NCI-H2081 (cell line): ENCODE measurements at places on chromosomes 2 and 18.

- DNase-seq: no peak
Measured at GRCh38 chr2:219025637-219026585, 15.4 kb downstream of the CFAP65 start.

GRCh38 chr18:7307526-7307925 lies 76.6 kb downstream of the LRRC30 start:
- DNase-seq: no peak

- no peak for DNase-seq
Measured at GRCh38 chr18:60092073-60092472, 192.3 kb downstream of the PMAIP1 start.

DNA sequence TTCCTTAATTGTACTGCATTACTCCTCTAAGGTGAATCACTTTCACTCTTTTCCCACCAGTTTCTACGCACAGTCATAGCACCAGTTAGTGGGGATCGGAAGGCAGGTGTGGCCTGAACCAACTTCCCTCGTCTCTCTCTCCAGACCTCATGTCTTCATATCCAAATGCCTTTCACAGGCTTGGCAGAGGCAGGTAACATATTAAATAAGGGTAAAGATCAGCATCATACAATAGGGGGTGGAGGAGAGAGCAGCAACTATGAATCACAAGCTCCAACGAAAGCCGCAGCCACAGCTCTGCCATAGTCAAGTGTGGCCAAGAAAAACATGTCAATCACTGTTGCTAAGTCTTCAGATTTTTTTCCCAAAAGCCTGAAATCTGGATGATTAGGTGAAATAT lies 40.3 kb downstream of the AP1S3 start:
- DNase-seq: no peak

DNA sequence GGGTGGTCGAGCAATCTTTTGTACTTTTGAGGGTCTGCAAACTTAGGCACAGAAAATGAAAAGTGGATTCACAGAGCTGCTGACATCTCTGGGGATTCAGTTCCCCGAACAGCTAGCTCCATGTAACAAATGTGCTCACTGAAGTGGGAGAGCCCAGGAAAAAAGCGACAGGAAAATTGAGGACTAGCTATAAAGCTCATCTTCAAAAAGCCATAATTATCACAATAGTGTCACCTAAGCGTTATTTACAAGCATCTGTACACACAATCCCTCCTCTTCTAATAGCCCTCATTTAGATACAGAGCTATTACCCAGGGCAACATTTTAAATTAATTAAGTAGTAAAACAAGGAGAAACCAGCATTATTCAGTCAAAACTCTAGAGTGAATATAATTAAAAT lies 36.1 kb downstream of the RNF152 start:
- DNase-seq: no peak

DNA sequence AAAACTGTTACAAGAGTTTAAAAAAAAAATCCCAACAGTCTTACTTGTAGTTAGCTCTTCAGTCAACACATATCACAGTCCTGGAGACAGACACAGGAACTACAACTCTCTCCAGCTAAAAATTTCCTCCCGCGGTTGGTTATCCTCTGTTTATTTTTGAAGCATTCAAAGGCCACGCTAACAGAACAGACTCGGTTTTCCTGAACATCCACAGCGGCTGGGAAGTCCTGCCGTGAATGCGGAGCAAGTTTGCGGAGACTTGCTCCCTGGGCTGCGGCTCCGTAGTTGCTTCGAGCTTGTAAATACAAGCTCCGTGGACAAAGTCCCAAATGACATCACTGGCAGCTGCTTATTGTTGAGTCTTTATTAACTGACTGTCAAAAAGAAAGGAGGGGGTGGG lies at the start of gene NCKAP5:
Gene NCKAP5 (minus strand): TSS at position 292 of the 400 bp plus-strand sequence. CDS start 50,937 bp downstream, outside the sequence.
- no peak for DNase-seq

DNA sequence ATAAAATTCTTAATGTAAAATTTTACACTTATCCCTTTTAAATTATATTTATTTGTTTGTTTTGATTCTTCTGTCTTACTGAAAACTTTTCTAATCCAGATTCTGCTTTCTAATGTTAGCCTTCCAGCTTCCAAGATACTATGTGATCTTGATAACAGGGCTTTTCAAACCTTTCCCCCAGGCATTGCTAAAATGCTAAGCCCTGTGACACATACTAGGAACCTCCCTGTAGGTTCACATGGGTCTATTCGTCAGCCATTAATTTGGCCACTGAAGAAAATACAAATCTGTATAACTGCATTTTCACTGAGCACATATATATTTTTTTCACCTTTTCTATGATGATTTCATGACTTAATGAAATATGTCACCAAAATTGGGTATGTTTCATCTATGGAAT lies 92.8 kb upstream of the MAP4K3 start:
- no peak for DNase-seq

- no peak for DNase-seq
Measured at GRCh38 chr2:129193961-129194360, 785.5 kb upstream of the RAB6C start.

- DNase-seq: no peak
Measured at GRCh38 chr2:599601-600000, 77.6 kb downstream of the TMEM18 start.

DNA sequence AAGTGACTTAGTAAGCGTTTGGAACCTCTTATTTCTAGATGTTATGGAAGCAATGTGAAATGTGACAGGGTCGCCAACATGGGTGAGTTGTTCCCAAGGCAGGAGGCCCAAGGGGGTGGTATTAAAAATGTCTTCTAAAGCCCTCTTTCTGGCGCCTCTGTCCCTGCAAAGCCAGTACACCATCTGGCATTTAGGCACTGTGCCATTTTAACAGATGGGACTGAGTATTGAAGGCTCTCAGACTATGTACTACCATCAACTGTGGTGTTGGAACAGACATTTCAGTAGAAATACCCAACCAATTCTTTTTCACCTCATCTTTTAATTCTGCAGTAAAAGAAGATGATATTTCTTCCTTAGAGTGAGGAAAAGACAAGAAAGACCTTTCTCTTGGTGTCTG lies 384.5 kb upstream of the MMADHC start:
- DNase-seq: no peak

- DNase-seq: no peak
Measured at GRCh38 chr2:121748202-121748601, 7.2 kb upstream of the TSN start.

DNA sequence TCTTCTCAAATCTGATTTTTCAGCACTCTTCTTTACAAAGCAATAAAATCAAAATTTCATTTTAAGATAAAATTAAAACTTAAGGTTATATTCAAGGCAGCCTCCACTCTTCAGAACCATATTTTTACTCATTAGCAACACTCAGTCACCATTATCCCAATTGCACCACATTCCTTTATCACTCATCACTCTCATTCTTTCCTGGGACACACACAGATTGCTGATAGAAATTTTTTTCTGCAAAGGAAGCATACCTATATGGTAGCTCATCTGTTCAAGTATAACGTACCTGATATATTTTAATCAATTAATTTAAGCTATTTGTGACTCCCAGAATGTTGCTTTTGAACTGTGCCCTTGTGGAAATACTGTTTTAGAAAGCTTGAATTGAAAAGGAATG lies 1559.3 kb upstream of the ZEB2 start:
- no peak for DNase-seq

- no peak for DNase-seq
Measured at GRCh38 chr2:1125633-1126370, 175.2 kb downstream of the SNTG2 start.

DNA sequence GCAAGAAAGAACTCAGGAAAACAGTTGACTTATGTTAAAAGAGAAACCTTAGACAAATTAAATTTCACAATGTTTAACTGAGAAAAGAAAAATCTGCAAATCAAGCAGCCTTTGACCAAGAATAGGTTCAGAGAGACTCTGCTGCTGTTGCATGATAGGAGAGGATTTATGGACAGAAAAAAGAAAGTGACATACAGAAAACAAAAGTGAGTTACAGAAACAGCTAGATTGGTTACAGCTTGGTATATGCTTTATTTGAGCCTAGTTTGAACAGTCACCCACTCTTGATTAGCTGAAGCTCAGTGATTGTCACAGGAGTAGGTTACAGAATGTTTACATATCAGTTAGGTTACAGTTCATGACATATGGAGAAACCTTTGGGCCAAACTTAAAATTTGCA lies 258.2 kb upstream of the SPOPL start:
- DNase-seq: no peak

- no peak for DNase-seq
Measured at GRCh38 chr2:98917031-98917471, 19.0 kb downstream of the CRACDL start.

DNA sequence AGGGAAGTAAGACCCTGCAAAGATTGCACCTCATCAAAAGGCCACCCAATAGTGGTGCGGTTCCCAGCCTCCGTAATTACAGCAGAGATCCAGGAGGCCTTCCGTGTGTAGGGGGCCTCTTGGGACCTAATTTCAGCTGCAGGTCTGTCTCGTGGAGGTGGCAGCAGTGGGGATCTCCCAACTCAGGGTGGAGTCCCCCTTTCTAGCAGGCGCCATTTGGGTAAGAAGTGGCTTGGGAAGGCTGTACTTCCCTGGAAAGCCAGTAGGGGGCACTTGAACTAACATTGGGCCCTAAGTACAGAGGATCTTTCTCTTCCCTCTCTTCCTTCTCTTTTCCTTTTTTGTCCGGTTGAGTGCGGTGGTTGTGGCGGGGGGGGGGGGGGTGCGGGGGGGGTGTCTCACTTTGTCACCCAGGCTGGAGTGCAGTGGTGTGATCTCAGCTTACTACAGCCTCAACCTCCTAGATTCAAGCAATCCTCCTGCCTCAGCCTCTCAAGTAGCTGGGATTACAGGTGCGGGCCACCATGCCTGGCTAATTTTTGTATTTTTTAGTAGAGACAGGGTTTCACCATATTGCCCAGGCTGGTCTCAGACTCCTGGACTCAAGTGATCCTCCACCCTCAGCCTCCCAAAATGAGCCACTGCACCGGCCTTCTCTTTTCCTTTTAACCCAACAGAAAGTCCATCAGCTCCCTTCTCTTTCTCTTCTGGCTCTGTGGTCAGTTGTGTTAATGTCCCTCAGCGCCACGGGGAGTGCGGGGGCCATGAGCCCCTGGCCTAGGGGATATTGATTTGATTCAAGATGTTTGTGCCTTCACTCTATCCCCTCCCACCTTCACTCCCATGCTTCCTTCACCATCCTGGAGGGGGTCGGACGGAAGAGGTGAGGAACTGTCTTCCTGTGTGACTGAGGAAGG lies 32.0 kb downstream of the CENPO start:
- DNase-seq: no peak

DNA sequence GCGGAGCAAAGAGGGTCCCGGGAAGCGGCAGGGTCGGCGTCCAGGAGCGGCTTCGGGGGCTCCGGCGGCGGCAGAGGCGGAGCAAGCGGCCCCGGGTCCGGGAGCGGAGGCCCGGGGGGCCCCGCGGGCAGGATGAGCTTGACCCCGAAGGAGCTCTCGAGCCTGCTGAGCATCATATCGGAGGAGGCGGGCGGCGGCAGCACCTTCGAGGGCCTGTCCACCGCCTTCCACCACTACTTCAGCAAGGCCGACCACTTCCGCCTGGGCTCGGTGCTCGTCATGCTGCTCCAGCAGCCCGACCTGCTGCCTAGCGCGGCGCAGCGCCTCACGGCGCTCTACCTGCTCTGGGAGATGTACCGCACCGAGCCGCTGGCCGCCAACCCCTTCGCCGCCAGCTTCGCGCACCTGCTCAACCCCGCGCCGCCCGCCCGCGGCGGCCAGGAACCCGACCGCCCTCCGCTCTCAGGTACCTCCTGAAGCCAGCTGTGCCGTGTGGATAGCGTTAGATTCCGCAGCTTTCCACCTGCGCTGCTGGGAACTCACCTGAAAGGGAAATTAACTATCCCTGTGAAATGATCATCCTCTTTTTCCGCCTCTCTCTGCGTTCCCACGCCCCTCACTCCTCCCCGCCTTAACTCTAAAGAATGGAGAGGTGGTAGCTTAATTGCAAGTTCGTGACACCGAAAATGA lies 472 bp downstream of the CNOT11 start:
- DNase-seq: peak; percentile 53

DNA sequence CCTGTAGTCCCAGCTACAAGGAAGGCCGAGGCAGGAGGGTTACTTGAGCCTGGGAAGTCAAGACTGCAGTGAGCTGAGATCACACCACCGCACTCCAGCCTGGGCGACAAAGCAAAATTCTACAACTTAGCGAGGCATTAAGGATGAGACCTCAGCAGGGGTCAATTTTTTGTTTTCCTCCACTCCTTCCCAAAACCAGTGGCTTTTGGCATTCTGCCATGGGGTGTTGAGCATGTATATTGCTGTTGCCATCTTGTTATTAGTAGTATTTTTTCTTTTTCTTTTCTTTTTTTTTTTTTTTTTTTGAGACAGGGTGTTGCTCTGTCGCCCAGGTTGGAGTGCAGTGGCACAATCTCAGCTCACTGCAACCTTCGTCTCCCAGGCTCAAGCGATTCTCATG lies 8.9 kb upstream of the GIGYF2 start:
- DNase-seq: no peak

- DNase-seq: no peak
Measured at GRCh38 chr2:154078926-154079325, 207.2 kb downstream of the GALNT13 start.

GRCh38 chr2:46034535-46034934 lies 262.7 kb upstream of the EPAS1 start:
- no peak for DNase-seq

DNA sequence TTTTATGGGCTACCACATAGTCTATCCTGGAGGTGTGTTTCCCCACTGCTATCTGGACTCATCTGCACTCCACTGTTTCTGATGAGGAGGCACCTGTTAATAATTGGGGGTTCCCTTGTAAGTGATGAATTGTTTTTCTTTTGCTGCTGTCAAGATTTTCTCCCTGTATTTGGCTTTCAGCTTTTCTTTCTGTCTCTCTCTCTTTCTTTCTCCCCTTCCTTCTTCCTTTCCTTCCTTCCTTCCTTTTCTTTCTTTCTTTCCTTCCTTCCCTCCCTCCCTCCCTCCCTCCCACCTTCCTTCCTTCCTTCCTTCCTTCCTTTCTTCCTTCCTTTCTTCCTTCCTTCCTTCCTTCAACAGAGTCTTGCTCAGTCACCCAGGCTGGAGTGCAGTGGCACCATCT lies 9.2 kb downstream of the GNLY start:
- no peak for DNase-seq

DNA sequence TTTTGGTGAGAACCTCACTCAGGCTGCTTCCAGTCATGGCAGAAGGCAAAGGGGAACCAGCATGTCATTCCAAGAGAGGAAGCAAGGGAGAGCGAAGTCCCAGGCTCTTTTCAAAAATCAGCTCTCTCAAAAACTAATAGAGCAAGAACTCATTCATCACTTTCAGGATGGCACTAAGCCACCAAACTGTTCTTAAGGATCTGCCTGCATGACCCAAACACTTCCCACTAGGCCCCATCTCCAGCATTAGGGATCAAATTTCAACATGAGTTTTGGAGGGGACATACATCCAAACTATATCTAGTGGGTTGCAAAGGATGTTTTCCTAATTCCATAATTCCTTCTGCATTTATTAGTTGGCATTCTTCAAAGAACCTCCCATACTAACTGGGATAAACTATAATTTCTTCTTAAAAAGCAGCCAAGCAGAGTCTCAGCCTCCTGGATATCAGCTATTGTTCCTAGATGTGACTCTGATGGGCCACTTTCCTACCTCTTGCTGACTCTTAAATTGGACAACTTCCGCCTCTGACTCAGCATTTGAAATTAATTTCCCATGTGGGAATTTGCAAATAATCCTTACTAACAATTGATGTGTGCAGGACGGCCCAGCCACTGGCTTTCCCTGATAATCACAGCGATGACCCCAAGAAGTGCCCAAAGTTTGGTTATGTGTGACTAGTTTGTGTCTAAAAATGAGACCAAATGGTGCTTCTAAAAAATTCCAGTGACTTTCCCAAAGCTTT lies 5.5 kb upstream of the REV1 start:
- DNase-seq: no peak
